CD4-positive, alpha-beta T cell treated with Interleukin-4 for 1 hour (primary cell): ENCODE measurements at places on chromosomes 5 and 9.

- no peak for DNase-seq
Measured at GRCh38 chr5:32144378-32145207, 29.5 kb downstream of the GOLPH3 start.

DNA sequence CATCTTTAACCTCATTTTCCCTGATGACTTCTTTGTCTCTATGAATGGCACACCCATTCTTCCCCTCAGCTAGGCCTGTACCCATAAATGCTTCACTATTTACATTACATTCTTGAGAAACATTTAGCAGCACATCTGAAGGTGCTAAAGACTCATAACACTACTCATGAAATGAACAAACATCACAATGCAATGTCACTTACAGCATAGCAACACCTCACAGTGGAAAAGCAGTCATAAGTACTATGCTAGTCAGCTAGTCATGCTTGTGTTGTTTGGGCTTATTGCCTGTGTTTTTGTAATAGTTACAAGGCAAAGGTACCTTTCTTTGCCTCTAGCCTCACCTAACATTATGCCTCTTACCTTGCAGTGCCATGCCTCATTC, 228.9 kb downstream of the KIAA0825 start:
- no peak for DNase-seq

DNA sequence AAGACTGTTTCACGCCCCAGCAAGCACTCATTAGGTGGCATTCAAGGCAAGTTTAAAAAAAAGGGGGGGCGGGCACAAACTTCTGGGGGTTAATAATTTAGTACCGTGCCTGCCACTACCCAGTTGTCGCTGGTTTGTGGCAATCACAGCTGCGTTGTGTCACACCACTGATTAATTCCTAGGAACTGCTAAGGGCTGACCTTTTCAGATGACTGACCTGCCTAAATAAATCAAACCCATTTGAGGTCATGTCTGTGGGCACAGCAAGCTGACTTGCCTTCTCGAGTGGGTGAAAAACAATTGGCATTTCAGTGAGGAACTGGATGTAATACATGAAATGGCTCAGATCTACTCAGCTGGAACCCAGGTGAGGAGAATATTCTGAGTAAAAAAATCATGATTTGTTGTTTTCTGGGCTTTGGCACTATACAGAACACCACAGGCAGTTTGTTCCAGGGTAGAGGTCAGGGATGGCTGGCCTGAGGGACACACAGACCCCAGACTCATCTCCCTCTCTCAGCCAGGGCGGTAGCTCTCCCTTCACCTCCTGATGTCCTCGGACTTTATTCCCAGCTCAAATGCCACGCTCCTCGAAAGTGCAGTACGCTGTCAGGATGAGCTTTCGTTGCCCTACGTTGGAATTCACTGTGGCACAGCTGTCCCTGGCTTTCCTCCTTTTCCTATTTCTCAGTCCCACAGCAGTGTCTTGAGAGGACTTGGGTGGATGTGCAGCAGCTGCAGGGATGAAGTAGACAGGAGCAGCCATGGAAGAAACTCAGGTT, 15.5 kb upstream of the MGAT1 start:
- peak; percentile 66 for DNase-seq

- no peak for DNase-seq
Measured at GRCh38 chr9:82745919-82746318, 317.0 kb downstream of the RASEF start.

DNA sequence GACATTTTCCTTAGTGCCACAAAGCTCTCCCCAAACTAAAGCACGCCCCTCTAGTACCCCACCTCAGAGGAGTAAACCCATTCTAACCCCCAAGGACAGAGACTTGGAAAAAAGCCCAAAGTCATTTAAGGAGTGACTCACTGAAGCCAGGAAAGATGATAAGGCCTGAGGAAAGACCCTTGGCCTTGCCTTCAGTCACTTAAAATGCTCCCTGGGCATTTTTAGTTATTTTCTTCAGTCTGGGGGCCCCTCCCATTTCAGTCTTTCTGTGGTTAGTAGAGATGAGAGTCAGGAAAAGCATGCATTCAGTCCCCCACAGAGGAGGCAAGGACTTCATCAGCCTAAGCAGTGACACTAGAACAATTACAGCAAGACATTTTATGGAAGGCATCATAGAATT, 13.7 kb upstream of the TLX3 start:
- no peak for DNase-seq

DNA sequence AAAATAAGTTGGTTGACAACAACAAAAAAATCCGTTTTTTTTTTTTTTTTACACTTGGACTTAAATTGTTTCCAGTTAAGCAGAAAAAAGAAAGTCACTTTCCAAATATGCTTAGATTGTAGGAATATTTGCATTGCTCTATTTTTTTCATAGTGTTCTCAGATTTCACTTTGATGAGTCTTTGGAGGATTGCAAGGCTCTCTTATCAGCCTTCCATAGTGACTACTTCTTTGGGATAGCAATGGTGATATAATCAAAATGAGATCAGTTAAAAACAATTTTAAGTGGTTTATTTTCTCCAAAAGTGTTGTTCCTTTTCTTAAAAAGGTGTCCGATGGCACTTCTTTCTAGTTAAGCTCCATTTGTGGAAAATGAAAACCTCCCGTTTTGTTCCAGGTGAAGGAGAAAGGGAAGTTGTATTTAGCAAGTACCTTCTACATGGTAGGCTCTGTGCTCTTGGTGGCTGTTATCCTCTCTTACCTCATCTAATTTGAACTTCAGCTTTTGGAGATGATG, 3.9 kb downstream of the RASGRF2 start:
- no peak for DNase-seq

DNA sequence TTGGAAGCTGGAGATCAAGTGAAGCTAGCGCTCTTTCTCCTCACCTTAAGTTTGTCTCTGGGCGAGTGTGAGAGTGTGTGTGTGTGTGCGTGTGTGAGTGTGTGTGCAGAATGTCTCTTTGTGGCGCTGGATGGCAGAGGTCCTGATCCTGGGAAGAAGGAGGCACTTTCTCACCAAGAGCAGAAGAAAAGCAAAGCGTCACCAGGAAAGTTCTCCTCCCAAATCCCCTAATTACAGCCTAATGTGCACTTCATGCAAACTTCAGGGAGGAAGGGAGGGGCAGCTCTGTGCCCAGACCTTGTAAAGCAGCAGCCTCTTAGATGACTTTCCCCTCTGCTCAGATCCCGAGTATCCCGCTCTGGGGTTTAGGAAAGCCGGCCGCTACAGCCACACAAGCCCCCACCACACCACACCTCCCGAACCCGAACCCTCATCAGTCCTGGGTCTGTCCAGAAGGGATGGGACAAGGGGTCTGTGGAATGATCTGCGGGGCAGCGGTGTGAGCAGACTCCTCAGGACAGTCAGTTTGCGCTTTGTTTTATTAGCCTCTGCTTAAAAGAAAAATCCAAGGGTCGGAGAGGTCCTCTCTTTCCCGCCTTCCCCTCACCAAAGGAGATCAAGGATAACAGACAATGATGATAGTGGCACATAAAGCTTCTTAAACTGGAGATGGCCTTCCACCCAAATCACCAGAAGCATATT, at the start of gene HAPLN1:
TSS of gene HAPLN1 (minus strand) at position 20 of the 702 bp plus-strand sequence. CDS start 47,332 bp downstream, outside the sequence.
- DNase-seq, result no peak

GRCh38 chr5:181024245-181025064, 15.6 kb upstream of the BTNL9 start:
- no peak for DNase-seq

GRCh38 chr5:53969176-53969730, 341.1 kb downstream of the ARL15 start:
- DNase-seq, result no peak
